ENCODE measurements at places on chromosomes 6 and 20.
A peak's percentile ranks its signal among the peaks of the same experiment; 100 is the strongest.

GRCh38 chr6:159100395-159101182 lies 55.8 kb upstream of the TAGAP start:
- no peak for DNase-seq

DNA sequence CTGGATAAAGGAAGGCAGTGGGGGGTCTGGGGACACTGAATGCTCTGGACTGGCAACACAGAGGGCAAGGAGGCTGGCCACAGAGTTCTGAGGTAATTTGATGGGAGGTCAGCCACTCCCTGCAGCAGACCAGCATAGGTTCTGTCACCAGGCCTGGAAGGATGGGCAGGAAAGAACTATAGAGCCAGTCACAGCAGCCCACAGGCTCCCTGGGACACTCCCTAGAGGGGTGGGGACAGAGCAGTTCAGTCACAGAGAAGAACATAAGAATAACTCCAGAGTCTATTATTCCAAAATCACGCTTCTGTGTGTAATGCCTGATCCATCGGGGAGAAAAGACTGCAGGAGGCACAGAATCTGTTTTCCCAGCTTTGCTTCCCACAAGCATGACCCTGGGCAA lies 19.6 kb downstream of the DYNLRB1 start:
- DNase-seq = no peak

DNA sequence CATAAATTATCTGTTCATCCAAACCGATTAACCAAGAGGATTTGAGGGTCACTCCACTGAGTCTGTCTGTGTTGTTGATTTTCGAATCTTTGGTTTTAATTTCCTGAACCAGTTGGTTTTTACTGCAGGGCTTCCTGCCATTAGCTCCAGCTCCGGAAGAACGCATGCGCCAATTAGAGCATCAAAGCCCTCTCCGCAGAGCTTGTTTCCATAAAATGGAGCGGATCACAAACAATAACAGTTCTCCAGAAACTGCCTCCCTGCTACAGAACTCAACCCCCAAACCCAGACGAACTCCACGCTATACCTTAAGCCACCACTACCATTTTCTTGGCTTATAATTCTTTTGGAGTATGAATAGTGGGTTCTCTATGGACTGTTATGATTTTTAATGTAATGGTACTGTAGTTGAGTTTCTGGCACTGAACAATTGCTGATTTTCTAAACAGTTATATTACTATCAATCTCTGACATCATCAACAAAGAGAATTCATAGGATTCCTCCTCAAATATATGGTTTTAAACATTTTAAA lies 13.8 kb downstream of the TFAP2A start:
- DNase-seq = no peak

- no peak for DNase-seq
These were observed 39.8 kb upstream of the SLCO4A1 start for GRCh38 chr20:62602550-62602949.

- no peak for DNase-seq
These were observed 1.9 kb downstream of the B3GALT4 start for GRCh38 chr6:33278810-33279209.

GRCh38 chr6:158772851-158773371 lies 46.3 kb downstream of the EZR start:
- peak; percentile 87 for DNase-seq

- peak; percentile 79 for DNase-seq
These were observed 33.0 kb downstream of the HNF4A start for GRCh38 chr20:44388466-44389023.

DNA sequence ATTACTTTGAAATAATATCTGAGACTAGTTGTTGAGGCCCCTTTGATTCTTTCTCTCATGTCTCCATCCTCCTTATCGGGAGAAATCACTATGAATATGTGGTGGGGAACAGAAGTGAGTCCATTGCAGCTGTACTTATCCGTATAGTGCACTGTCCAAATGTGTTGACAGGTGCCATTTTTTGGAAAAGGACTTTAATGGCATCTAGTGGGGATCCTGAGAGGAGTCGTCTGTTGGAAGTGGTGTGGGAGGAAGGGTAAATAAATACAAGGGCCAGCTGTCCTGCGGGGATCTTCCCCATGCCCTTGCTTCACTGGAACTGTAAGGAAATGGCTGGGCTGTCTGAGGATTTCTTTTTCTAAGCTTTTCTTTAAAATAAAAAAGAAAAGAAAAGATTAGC lies 19.4 kb downstream of the TPX2 start:
- DNase-seq = no peak

DNA sequence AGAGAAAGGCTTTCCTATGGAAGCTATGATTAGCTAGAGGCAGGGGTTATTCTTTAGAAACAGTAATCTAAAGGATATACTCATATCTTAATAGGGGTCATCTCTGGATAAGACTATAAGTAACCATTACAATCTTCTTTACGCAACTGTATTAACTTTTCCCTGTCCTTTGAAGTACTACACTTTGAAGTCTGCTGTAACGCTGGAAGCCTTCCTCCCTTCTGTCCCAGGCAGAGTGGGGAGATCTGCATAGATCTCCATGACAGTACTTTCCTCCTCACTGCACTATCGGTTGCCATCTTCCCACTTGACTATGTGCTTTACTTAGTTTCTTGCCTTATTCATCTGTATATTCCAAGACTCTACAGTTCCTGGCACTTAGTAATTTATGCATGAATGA lies 20.1 kb downstream of the SLC35B3 start:
- DNase-seq = no peak

- DNase-seq = no peak
These were observed 24.0 kb upstream of the MYT1 start for GRCh38 chr20:64140061-64140931.

GRCh38 chr20:39851459-39851858 lies 837.6 kb downstream of the MAFB start:
- peak; percentile 69 for DNase-seq

DNA sequence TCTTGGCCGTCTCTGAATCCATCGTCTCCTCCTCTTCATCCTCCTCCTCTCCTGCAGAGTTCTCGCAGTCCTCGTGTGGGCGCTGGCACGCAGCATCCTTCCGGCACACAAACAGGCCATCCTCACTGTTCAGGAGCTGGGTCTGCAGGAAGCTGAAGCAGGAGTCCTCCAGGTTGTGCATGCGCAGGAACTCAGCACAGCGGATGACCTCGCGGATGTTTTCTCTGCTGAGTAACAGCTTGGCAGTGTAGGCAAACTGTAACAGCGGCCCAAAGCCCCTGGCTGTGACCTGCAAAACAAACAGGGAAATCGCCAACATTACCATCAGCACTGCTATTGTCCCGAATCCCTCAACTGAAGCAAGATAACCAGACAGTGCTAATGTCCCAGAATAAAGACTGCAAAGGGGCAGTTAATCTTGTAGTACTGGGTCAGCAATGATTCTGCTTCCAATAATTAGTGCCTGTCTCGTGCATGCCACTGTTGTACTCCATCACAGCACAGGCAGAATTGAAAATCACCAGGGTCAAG lies 57.4 kb downstream of the GJA10 start:
- DNase-seq = no peak

DNA sequence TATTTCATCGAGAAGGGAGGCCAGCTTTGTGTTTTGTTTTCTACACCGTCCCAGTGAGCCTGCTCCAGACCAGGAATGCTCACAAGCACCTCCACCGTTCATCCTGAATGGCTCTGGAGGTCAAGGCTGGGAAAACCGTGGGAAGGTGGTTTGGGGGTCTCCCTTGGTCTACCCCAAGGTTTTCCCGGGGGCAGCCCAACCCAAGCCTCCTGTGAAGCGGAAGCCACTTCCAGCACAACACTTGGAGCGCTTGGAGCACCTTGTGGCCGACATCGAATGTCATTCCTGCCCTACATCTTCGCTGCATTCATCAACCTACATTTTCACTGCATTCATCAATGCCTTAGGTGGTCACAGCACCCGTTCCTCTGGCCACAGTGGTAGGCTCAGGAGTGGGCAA lies 255.6 kb upstream of the PMEPA1 start:
- no peak for DNase-seq

DNA sequence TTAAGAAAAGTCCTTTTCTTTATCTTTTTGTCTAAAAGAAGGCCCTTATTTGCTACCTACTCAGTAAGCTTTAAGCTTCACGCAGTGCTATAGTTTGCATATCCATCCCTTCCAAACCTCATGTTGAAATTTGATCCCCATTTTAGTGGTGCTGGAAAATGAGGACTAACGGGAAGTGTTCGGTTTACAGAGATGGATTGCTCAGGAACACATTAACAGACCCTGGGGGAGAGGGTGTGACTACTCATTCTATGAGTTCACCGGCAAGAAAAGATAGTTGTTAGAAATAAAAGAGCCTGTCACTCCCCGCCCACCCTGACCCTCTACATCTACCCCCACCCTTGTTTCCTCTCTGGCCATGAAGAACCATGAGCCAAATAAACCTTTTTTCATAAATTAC lies 546.2 kb downstream of the MEI4 start:
- DNase-seq = no peak

DNA sequence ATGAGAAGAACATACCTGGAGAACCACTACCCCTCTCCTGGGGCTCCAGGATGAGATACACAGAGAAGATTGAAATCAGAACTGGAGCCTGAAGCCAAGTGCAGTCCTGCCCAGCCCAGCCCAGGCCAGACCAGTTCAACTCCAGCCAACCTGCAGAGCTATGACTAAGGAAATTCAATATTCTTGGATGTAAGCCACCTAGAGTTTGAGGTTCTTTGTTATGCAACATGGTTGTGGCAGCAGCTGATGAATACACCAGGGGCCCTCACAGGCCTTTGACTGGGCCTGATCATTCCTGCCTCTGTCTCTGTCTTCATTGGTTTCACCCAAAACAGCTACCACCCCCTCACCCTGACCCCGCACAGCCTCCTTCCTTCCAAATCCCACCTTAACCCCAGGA lies 167.8 kb downstream of the LRFN2 start:
- no peak for DNase-seq

DNA sequence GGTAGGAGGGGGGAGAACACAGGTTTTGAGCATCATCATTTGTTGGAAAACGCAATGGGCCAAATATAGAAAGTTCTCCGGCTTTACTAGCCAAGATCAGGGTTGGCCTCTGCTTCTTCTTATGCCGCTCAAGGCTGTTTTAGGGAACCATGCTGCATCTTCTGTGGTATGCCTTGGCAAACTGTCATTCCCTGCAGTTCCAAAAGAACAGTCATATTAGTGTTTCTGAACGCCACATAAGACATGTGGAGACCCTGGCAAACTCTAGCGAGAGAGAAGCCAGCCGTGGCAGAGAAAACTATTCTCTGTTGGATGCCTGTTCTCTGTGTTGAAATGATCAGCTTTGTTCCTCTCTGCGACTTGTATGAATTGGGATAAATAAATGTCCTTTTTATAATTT lies 10.8 kb downstream of the ACTR5 start:
- no peak for DNase-seq

- no peak for DNase-seq
These were observed 269.3 kb downstream of the TBC1D7 start for GRCh38 chr6:13059026-13059425.

DNA sequence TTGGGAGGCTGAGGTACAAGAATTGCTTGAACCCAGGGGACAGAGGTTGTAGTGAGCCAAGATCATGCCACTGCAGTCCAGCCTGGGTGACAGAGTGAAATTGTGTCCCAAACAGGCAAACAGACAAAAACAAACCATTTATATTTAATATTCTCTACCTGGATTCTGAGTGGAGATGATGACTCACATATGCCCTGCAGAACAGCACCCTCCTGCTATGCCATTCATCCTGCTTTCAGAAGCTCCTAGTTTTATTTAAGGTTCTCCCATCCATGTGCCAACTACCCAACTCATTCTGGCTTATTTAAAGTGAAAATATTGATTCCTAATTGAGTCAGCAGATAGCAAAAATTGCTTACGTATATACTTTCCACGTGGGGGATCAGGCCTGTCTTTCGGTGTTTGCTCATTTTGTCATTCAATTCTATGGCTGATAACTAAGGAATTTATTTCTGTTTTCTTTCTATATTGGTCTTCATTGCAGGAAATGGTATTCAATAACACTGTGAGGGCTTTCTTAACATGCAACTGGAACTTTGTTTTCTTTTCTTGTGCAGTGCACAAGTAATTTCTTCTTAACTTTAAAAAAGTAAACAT lies 459.1 kb upstream of the JAG1 start:
- no peak for DNase-seq

- no peak for DNase-seq
These were observed at the start of gene BHLHE23 for GRCh38 chr20:63006540-63007359. Gene BHLHE23 (minus strand): TSS chr20:63006964. CDS start chr20:63006774, 190 bp downstream.

DNA sequence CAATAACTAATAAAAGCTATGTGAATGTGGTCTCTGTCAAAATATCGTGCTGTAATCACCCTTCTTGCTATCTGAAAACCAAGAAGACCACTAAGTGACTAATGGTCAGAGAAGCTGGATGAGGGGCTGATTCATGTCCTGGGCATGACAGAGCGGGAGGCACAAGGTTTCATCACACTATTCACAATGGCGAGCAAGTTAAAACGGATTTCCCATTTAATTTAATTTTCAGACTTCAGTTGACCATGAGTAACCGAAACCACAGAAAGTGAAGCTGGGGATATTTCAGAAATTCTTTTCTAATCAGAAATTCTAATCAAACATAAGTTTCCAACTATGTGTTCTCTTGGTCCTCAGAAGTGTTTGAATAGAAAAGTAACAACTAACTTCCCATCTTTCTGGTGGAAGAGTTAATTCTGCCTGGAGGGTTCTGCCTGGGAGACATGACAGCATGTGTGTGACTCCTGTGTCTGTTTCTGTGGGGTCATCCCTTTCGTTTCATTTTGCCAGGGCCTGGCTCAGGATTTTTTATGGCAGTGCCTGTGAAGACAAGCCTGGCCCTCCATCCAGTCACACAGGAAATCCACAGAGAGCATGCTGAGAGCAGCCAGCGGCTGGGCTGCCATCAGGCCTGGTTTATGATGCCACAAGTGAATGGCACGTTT lies 98.9 kb downstream of the FAM120B start:
- DNase-seq = peak; percentile 91

DNA sequence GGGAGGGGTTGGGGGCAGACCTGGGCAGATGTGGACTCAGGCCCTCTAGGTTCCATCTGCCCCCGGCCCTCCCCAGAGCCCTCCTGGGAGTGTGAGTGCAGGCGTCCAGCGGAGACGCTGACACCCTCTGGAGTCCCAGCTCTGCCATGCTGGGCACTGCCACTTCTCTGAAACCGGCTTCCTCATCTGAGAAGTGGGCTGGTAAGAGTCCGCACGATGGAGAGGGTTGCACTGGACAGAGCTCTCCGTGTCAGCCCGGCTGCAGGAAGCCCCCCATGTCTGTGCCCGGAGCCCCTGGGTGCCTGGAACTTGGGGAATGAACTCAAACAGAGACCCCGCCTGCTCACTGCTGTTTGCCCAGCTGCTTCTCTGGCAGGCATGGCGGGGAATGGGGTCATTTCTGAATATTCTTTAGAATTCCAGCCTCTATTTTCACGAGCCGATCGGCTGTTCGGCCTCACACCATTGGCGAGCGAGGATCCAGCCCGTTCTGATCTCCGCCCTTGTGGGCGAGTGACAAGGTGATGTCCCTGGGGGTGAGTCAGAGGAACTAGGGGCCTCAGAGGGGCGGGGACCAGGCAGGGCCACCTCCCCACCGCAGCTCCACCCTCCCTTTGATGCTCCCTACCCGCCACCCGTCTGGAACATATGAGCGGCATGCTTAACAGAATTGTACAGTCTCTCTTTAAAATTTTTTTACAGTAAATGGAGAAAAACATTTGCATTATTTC lies 47.8 kb upstream of the GATA5 start:
- peak; percentile 22 for DNase-seq
